ENCODE measurements at places on chromosomes 4 and X.

DNA sequence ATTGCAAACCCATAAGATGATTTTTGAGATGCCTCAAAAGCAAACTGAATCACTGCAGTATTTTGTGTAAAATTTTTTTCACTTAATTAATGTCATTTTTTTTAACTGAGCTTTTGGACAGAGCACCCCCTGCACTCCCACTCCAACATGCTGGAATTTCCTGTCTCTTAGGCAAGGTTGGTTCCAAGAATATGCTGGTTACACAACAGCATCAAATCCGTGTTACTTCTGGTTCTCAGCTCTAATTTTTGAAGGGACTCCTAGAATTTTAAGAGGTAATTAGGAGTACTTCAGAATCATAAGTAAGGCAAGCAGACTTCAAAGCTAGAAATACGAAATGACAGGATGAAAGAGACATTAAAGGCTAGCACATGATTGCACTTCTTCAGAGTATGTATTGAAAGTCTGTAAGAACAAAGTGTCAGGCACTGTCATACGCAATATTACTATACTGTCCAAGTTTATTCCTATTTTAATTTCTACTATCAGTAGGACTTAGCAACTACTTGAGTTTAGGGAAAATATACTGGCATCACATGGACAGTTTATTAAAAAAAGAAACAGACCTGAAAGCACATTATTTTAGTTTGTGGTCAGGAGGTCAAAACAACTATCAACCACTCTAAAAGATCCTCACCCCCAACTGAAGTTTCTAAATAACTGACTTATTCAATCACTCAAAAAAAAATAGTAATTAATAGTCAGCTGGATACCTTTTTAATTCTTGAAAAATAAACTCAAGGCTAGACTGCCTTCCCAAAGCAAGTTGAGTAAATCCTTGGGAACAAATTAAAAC, 1.6 kb upstream of the JCHAIN start:
- no peak for DNase-seq

- no peak for DNase-seq
Measured at GRCh38 chrX:45711231-45711630, 510.6 kb upstream of the DIPK2B start.

GRCh38 chr4:3284734-3285557, 7.9 kb upstream of the RGS12 start:
- no peak for DNase-seq

- DNase-seq, result no peak
Measured at GRCh38 chrX:56000174-56000573, 232.0 kb upstream of the KLF8 start.

GRCh38 chr4:21387683-21388082, 560.9 kb downstream of the KCNIP4 start:
- DNase-seq, result no peak

DNA sequence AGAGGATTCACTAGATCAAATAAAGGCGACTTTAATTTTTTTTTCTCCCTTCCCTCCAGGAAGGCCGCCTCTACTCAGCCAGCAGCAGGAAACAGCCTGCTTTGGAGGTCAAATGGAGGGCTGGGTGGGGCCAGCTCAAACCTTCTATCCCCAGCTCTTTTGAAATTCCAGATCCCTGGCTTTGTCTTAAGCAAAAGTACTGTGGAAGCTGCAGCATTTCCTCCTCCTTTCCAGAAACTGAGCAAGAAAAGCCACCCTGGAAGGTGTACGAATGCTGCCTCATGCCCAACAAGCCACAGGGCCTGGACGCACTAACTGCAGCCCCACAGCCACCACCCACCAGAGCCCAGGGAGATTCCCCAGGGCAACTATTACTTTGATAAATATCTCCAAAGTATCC, 55.1 kb upstream of the ZCCHC13 start:
- DNase-seq, result no peak

DNA sequence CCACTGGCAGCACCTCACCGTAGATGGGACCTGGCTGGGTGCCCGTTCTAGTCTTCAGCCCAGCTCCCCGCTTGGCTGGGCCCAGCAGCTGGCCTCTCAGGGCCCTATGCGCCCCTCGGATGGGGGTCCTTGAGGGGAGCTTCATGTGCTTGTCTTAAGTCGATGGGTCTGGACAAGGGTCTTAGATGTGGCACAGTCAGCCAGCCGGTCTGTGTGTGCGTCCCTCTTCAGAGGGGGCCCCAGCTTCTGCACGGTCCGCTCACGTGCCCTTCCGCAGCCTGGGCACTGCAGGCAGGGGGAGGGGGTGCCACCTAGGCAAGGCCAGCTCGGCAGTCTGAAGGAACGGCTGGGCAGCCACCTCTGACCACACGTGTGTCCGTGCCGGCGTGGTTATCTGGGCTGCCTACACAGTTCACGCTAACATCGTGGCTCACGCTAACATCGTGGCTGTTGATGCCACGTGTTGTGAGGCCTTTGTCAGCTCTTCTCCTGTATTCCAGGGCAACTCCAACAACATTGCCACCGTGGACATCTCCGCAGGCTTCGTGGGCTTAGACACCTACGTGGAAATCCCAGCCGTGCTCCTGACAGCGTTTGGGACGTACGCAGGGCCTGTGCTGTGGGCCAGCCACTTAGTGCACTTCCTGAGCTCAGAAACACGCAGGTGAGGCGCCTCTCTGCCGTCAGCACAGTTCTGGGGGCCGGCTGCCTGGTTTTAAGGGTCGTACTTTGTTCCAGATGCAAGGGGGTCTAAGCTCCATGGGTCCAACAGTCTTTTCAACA, 34.5 kb downstream of the PIGG start:
- DNase-seq, result no peak

All from T-helper 2 cell (primary cell).